ENCODE measurements at places on chromosomes 11 and 22.

DNA sequence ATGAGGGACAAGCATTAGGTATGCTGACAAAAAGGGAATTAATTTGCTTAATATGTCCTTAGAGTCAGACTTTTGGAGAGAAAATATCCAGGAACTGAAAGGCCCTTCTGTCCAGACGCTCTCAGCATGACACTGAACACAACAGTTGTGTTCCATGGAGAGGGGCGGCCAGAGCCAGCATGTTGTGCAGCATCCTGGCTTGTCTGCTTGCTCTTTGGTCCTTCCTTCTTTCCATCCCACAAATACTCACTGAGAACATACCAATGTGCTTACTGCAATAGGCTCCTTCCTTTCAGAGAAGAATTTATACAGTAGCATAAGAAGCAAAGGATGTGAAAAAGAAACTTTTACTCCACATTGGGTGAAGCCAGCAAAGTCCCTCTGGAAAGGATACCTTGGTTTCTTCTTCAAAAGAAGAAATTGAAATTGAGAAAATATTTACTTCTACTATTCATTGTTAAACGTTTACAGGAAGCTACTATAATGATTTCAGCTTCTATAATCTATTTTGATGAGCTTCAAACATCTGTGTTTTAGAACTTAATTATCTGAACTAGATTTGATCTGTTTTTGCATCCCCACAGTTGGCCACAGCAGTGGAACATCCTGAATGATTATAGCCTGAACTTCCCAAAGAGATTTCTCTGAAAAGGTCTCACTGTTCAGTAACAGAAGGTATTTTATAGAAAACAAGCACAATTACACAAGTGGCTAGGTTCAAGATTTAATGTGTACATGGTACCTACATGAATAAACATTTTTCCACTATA is 304.1 kb upstream of the PITPNB start:
- no peak for DNase-seq

DNA sequence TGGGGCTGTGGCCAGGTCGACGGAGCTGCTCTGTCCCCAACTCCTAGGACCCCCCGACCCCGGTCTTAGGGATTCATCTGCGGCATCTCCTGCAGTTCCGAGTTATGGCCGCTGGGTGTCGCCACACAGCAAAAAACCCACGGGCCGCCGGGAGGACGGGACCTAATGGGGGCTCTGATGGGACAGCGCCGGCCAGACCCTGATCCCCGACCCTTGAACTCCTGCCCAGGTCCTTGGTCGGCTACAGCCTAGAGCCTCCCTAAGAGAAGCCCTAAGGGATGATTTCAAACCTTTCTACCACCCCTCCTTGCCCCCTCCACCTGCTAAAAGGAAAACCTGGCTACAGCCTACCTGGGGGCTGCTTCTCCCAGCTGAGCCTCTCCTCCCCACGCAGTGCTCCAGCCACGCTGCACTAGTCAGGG is 30.8 kb upstream of the LRRC10B start:
- peak; percentile 11 for DNase-seq

- no peak for DNase-seq
Measured at GRCh38 chr11:118223992-118224391, 819 bp downstream of the JAML start.

- DNase-seq: no peak
Measured at GRCh38 chr11:114237321-114238280, 58.6 kb upstream of the NNMT start.

DNA sequence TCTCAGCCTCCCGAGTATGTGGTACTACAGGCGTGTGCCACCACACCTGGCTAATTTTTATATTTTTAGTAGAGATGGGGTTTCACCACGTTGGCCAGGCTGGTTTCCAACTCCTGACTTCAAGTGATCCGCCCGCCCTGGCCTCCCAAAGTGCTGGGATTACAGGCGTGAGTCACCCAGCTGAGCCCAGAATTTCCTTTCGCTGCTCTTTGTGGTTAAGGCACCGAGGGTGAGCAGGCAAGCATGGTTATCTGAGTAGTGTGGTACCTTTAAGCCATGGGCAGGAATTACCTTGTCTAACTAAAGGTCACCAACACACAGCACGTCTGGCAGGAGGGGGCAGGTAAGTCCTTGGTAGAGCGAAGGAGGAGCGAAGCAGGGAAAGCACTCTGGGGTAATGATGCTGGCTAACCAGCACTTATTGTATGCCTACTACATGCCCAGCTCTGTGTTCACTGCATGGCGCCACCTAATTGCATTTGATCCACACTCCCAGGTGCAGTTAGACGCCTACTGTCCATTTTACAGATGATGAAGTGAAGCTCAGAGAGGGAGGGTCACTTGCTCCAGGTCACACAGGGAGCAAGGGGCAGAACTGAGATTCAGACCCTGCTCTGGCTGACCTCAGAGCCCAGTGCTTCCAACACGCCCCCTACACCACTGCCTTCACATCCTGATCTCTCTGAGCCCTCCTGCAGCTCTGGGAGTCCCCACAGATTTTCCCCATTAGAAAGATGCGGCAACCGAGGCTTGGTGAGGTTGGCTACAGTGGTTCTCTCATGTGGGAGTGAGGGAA is 45.7 kb downstream of the TRIOBP start:
- no peak for DNase-seq

DNA sequence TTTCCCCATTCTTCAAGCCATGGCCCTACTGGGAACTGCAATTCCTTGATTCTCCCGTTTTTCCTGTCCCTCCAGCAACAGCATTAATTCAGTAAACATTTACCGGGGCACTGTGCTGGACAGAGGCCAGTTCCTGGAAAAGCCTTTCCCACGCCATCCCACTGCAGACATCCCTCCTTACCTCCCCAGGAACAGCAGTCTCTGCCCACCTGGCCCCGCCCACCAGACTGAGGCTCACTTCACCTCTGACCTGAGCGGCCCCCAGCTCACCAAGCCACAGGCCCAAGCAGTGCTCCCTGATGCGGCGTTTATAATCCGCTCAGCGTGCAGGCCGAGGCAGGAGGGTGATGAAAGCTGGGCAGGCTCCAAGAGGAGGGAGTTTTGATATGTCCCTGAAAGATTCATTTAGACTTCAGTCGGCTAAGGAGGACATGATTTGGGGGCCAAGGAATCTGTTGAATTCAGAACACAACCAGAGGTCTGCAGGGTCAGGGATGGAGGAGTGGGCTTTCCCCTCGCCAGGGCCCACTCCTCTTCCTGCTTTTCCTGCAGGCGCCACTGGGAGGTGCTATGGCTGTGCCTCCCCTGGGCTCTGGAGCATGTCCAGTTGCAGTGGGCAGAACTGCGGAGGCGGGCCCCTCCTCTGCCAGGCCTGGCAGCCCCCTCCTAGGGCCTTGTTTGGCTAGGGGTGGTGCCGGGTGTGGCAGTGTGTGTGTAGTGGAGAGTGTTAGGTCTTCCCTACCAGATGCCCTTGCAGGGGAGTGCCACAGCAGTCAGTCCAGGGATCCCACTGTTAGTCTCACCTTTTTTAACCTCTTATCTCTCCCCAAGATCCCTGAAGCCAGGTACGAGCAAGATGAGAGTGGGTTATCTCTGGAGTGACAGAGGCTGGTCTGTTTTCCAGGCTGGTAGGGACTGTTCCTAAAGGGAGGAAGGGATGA is 1.4 kb upstream of the TAGLN start:
- DNase-seq: no peak

GRCh38 chr11:22666688-22667439 is 453 bp downstream of the GAS2 start:
- no peak for DNase-seq

DNA sequence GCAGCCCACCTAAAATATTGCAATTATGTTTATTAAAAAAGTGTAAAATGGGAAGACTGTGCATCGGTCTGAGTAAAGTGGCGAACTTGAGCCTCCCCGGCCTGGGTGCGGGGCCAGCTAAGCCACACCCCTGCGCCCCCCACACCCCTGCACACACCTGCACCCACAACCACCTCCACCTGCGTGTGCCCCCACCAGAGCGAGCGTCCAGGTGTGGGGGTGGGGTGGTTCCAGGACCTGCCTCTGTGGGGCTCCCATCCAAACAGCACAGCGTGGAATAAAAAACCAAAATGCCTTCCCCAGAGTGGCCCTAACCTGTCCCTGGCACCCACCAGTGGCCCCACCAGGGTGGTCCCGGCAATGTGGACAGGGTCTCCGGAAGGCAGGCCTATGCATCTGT is 30.1 kb upstream of the CARS1 start:
- DNase-seq: no peak

GRCh38 chr22:45594123-45594941 is 77.3 kb upstream of the ATXN10 start:
- DNase-seq: no peak

DNA sequence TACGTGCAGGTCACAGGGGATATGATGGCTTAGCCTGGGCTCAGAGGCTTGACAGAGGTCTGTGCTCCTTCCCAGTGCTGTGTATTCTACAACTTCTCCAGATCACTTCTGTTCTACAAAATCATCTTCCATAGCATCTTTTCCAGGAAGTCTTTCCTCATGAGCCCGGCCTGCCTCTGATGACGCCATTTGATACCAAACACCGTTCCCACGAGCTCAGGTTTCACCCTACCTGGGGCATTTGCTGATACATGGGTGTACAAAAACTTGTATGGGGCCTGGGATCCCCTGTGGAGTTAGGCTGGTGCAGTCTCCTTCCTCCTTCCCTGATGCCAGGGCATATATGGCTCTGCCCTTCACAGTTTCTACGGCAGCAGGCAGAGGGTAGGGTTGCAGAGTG is 78.7 kb downstream of the NECTIN1 start:
- DNase-seq: no peak

GRCh38 chr22:50199829-50200460 is 866 bp upstream of the SELENOO start:
- no peak for DNase-seq

DNA sequence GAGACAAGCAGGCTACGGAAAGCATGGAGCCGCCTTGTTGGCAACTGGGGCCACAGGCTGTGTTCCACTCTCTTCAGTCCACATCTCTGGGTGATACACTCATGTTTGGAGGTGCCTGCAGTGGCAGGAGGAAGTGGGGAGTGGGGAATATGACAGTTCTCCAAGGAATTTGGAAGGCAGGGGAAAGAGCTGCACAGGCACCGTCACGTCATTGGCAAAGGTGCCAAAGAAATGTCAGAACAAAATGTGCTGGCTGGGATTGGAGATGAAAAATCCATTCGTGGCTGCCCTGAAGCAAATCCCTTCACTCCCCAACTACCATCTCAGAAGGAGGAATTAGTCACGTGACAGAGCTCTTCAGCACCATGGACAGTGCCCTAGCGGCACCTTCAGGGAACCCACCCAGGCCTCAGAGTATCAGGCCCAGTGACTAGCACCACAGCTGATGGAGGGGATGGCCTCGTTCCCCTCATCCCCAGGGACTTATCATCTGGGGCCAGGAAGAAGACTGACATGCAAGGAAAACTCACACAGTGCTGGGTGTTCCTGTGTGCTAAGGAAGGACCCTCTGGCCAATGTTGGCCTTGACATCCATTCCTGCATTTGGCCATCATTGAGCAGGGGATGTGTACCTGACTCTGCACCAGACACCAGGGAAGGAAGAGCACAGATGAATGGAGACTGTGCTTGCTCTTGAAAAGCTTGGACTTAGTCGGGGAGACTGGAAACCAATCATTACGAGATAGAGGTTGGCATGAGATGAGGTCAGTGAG is 48.5 kb upstream of the PRDM11 start:
- DNase-seq: no peak

- DNase-seq: no peak
Measured at GRCh38 chr11:43930868-43931716, 11.3 kb upstream of the C11orf96 start.

DNA sequence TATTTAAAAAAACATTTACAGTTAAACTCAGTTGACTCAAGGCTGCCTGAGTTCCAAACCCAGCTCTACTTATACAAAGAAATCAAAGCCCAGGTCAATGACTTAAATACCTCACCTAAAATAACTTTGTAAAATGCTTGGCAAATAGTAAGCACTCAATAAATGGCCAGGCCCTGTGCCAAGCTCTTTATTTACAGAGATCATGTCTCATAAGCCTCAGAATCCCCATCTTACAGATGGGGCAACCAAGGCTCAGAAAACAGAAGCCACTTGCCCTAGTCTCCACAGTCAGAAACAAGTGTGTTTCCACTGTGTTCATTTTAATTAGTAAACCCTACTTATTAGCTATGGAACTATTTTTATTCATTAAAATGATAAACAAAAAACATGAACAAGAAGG is 30.5 kb upstream of the TTC28 start:
- DNase-seq: no peak
